ENCODE measurements at places on chromosomes 5 and 9.

DNA sequence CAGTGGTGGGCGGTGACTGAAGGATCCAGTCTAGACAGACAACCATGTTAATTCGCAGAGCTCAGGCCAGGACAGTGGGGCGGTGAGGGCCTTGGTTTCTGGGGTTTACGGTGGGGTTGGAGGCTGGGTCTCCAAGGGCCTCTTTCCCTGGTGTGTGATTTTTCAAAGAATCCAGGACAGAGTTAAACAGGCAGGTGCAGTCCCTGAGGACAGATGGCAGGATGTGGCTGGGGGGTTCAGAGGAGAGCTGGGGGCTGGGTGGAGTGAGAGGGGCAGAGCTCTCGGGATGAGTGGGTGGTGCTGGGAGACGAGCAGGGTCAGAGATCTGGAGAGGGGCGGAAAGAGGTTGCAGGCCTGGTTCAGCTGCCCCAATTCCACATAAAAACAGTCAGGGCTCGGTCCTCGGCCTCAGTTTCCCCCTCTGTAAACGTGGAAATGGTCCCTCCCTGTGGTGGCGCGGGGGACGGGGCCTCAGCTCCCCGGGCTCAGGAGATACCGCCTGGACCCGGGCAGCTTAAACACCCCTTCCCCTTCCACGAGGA lies 145.9 kb downstream of the GAPVD1 start:
- no peak for DNase-seq

GRCh38 chr5:123398058-123398733 lies 25.0 kb downstream of the CEP120 start:
- DNase-seq = no peak

DNA sequence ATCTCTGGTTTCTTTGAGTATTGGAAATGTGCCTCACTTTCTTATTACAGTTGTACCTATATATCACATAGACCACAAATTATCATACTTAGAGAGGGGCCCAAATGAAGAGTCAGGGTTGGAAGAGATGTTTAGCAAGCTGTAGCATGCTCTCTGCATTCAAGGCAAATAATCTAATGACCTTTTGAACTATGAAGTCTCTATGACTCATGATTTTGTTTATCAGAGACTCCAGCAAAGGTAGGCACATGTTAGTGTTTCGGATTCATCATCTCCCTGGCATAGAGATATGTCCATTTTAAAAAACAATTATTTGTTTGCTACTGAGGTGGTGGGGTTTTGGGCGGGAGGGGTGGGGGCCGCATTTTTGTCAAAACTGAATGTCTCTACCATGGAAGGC lies 2000.1 kb downstream of the EFNA5 start:
- DNase-seq = no peak

DNA sequence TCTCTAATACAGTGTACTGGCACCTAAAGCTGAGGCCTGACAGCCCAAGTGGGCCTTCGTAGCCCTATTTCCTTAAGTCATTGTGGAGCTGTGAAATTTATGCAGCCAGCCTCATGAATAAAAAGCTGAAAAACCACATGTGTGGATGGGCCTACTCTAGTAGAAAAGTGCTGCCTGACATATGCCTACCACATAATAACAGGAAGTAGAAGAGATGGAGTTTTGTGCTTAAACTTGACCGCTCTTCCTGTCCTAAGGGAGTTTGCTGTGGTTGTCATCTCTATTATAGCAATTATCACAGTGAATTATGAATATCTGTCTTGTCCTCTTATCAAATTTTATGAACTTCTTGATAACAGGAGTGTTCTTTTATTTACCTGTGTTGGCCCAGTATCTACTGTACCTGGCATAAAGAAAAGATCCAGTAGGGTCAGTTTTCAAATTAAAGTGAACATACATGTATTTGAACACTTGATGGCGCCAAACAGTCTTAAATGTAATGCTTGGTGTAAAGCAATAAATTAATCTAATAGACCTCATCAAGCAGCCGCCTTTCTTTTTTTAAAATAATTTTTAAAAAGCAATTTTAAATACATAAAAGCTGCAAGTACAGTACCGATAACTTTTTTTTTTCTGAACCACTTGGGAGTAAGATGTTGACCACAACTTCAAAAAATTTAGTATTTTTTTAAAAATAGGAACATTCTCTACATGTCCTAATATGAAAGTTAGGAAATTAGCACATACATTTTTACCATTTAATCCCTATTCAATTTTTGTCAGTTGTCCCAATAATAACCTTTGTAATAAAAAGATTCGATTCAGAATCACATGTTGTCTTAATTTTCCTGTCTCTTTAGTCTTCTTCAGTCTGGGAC lies 51.0 kb downstream of the FKTN start:
- no peak for DNase-seq

DNA sequence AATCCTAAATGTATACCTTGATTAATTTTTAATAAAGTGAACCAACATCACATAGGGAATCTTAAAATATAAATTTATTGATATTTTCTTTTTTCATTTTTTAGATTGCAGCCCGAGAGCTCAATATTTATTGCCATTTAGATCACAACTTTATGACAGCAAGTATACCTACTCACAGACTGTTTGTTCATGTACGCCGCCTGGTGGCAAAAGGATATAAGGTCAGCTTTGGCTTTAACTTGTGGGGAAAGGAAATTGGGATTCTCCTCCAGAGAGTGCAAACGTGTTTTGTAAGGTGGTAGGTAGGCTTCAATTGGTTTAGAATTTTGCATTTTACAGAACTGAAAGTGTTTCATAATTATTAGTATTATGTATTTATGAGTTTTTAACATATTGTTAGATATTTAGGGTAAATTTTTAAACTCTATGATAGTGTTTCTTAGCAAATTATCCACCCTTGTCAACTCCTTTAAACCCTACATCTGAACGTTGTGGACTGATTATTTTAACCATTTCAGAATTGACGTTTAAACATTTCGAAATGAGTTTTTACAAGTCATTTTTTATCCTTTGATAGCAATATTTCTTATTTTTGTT lies 17.5 kb upstream of the DHFR start:
- peak; percentile 10 for DNase-seq

- no peak for DNase-seq
These were observed 212.4 kb downstream of the HSD17B3 start for GRCh38 chr9:96089452-96090085.

DNA sequence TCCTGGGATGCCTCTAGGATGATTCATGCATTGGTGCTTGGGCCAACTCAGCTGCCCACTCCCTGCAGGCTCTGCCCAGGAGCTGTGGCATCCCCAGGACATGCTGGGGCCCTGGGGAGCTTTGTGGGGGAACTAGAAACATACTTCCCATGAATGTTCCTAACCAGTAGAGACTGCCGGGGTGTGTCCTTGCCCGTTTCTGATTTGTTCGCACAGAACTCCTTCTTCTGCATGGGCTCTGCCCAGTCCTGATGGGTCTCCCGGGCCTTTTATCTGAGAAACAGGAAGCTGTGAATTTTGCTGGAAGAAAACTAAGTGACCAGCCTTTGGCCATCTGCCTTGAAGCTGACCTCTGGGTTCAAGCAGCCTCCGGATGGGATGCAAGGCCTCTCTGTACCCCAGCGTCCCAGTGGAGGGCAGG lies 71.6 kb upstream of the RNU6ATAC start:
- DNase-seq = no peak

GRCh38 chr9:118295413-118295812 lies 591.2 kb downstream of the TLR4 start:
- no peak for DNase-seq

GRCh38 chr9:116656501-116656971 lies 30.6 kb upstream of the TRIM32 start:
- DNase-seq = no peak

- DNase-seq = no peak
These were observed 2.2 kb upstream of the NPR3 start for GRCh38 chr5:32708949-32709348.

DNA sequence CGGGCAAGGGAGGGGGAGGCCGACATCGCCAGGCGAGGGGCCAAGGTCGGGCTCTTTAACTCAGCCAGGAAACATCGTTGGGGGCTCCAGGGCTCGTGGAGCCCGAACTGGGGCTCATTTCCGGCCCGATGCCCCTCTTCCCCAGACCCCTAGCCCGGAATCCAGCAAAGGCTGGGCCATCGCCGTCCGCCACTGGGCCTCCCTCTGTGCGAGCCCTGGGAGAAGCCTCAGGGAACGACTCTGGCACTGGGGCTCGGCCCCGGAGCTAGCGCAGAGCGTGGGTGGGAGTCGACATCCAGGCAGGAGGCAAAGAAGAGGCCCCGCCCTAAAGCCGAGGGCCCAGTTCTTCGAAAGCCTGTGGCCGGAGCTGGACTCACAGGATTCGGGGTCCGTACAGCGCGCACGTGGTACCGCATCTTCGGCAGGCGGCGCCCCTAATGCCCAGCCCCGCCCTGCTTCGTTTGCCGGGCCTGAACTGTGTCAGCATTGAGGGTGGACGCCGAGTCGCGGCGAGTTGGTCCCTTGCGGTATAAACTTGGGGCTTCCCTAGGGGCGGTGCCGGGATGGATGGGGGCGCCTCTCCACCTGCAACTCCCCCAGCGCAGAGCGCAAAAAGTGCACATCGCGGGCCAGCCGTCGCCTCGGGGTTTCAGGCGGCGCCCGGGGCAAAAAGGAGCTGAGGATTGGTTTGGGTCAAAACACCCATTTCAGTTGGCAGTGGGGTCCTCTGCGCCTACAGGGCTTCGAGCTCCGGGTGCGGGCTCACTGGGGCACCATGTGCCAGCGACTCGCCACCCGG lies 3.6 kb upstream of the PAX5 start:
- DNase-seq = no peak

GRCh38 chr5:168207450-168208029 lies 83.9 kb upstream of the WWC1 start:
- DNase-seq = peak; percentile 70

- DNase-seq = no peak
These were observed 206.0 kb downstream of the SGCD start for GRCh38 chr5:156532921-156533320.

DNA sequence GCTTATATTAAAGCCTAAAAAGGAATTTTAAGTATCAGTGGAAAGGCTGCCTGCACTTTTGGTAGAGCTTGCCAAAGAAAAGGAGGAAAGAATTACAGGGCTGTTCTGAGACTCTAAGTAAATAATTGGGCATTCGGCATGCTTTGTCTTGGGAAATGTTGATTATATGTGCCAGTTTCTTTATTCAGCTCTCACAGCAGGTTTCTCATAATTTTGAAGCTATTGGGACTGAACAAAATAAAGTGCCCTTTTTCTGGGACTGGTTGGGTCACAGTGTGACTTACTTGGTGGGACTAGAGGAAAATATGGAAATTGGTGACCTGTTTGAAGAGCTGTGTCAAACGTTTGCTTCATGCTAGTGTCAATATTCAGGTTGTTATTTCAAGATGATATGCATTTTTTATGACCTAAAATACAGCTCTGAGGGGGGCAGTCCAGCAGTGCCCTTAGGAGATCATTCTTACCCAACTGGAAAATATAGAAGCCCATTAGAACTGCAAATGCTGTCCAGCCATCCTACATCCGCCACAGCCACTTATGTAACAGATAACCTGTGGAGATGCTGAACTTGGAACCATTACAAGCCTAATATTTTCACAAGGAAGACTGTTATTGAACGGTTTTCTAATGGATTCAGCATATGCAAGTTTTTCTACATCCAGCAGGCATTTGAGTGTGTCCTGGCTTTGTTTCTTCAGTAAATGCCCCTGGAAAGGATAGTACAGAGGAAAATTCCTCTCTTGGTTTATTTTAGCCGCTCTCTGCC lies 122.4 kb downstream of the SNCAIP start:
- DNase-seq = no peak

DNA sequence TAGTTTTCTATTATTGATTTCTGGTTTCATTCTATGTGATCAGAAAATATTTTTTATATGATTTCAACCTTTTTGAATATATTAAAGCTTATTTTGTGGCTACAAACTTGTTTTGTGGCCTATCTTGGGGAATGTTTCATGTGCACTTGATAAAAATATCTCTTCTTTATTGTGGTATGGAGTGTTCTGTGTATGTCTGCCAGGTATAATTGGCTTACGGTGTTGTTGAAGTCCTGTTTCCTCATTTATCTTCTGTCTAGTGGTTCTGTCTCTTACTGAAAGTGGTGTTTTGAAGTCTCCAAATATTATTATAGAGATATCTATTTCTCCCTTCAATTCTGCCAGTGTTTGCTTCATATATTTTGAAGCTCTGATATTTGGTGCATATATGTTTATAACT lies 9.6 kb downstream of the CARD19 start:
- no peak for DNase-seq

- no peak for DNase-seq
These were observed 29.3 kb downstream of the CDHR2 start for GRCh38 chr5:176578391-176578808.

DNA sequence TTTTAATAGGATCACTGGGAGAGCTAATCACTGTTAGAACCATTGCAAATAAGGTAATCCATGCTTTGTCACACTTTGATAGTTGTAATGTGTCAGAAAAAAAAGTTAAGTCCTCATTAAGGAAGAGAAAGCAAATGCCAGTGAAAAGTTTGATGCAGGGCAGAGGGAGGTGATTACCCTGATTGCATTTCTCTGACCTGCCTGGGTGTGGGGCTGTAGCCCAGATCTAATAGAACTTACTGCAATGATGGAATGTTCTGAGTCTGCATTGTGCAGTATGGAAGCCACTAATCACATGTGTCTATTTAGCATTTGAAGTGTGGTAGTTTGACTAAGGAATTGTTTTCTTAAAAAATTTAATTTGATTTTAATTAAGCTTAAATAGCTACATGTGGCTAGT lies 202.7 kb downstream of the ATP10B start:
- DNase-seq = no peak

GRCh38 chr9:115276621-115277020 lies 158.7 kb upstream of the TNC start:
- DNase-seq = no peak

DNA sequence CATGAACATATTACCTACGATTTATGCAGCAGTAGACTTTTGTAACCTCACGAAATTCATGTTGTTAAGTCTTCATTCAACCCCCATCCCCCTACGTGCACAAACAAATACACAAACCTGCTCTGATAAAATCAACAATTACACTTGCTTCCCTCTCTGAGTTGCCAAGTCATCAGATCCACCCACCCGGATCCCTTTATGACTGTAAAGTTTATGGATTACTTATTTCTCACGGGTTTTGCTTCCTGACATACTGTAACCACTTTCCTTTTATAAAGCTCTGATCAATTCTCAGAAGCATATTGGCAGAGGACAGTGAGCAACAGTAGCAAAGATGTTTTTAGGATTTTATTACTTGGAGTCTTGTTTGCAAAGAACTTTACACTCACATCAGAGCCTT lies 70.5 kb downstream of the MLLT3 start:
- DNase-seq = no peak

DNA sequence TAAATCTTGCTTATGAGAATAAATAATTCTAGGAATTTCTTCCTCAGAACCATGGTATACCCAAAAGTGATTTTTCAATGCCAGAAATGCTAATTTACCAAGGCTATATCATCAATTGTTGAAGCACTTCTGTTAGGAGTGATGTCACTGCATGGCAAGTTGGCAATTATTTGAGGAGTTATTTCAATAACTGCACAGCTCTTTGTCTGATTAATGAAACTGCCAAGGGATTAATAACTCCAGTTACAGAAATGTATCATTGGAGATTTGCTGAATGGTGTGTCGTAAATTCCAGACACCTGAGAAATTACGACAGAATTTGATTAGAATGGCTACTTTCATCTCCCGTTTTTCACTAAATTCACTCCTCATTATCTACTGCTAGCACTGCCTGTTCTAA lies 182.6 kb upstream of the TYRP1 start:
- DNase-seq = no peak
